ENCODE measurements at places on chromosomes 11 and 22.

- DNase-seq: no peak
Observed at GRCh38 chr11:72591785-72592502, 82.3 kb downstream of the PDE2A start.

DNA sequence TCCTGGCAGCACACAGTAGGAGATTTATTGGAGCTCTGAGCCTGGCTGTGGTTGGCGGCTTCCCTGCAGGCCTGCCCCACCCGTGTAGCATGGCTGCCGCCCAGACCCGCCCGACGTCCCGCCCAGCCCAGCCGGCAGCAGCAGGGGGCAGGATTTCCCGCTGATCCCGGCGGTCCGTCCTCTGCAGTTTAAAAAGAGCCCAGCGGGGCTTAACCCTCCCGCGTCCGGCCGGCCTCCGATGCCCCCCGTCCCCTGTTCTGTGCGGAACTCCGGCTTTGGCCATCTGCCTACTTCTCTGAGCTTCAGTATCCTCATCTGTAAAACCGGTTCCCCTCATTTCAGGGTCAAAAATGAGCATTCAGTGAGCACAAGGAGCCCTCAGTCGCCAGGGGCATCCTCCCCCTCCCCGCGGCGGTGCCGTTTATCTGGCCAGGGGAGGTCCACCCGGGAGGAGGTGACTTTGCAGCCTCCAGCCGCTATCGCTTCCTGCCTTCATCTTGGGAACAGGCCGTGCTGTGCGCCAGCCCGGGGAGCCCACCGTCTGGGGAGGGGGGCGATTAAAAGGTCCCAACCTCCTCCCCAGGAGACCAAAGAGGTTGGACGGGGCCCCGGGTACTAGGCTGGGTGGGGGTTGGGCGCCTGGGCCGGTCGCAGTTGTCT, at the start of gene GAS2L1:
TSS of gene GAS2L1 (plus strand) at position 476 of the 660 bp plus-strand sequence. CDS start 1,456 bp downstream, outside the sequence.
- no peak for DNase-seq

GRCh38 chr22:20218987-20219386, 49.1 kb downstream of the RTN4R start:
- no peak for DNase-seq

DNA sequence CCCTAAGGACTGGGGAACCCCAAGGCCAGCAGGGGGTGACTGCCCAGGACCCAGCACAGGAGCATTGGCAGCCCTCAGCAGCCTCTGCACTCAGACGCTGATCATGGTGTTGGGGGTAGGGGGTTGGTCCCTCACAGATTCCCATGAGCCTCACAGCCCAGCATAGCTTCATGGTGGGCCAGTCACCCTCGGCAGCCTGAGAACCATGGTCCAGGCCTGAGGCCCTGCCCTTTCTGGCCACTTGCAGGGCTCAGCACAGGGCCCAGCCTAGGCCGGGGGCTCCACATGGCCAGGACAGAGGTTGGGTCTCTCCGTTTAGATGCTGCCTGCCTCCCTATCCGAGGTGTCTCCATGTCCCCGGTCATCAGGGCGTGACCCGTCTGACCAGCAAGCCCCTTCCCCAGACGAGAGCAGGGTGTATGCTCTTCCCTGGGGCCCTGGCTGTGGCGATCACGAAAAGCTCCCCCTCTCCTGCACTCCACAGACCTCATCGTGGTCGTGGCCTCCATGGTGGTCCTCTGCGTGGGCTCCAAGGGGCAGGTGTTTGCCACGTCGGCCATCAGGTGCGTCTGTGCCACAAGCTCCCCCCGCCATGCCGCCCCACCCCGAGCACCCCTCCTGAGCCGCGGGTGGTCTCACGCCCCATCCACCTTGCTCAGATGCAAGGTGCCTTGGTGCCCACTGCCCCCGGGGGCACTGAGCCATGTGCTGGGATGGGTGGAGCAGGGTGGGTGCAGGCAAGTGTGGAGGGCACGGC, 126.2 kb downstream of the KCNQ1 start:
- DNase-seq: no peak

- DNase-seq: no peak
Observed at GRCh38 chr11:130388607-130389205, 39.7 kb downstream of the ADAMTS8 start.

GRCh38 chr22:39233710-39234471, 10.9 kb downstream of the PDGFB start:
- DNase-seq: no peak

DNA sequence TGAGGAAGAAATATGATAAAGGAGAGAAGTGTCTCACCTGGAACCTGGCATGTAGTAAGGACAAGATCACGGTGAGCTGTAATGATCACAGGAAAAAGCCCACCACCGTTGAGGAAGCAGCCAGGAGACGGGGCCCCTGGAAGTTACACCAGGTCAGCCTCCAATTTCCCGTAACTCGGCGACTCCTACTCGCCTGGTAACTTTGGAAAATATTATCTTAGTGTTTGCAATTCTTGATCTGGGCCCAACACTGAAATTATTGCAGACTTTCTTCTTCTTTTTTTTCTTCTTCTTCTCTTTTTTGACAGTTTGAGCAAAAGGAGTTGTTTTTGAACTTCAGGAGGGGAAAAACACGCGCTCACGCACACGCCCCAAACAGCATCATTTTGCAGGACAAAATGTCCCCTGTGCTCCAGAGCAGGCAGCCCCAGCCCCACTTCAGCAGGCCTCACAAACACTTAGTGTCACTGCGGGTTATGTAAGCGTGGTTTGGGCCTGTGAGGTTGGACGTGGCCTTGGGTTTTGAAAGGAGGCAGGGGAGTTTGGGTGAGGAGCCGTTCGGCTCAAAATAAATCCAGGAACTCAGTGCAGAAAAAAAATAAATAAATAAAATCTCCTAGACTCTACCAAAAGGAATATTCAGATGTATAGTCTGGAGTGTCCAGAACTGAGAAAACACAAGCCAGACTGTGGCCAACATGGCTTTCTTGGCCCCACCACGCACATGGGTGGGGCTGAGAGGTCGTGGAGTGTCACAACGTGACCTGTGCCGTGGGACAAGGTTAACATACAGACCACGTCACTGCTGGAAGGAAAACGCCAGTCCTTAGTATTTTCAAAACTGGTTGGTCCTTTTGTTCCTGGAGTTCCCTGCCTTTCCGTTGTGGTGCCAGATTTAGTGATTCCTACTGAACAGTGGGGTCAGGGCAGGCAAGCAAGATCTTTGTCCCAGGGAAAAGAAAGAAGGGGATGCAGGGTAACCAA, 26.3 kb upstream of the MN1 start:
- no peak for DNase-seq

DNA sequence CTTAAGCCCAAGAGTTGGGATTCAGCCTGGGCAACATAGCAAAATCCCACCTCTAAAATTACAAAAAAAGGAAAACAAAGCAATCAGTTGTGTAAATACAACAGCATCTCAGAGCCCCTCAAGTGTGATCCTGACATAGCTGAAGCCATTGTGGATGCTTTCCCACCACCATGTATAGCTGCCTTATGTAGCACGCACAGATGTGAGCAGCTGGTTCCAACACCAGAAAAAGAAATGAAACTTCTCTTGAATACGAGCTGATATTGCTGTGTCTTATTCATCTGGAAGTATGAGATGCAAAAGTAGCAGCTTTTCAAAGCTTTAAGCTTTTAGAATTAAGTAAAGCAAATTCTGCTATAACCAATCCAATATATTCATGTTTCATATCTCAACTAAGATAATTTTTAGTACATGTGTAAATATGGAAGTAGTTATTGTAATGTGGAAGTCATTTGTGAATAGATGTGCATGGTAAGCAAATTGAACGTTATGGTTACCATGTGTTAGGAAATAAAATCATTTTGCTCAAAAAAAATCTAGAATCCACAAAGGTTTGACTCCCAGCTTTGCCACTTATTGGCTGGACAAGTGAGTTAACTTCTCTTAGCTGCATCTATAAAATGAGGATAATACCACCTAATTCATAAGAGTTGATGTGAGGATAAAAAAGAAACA, 63.2 kb downstream of the SGSM3 start:
- DNase-seq: no peak

GRCh38 chr11:113977071-113977490, 2.2 kb downstream of the HTR3A start:
- no peak for DNase-seq

DNA sequence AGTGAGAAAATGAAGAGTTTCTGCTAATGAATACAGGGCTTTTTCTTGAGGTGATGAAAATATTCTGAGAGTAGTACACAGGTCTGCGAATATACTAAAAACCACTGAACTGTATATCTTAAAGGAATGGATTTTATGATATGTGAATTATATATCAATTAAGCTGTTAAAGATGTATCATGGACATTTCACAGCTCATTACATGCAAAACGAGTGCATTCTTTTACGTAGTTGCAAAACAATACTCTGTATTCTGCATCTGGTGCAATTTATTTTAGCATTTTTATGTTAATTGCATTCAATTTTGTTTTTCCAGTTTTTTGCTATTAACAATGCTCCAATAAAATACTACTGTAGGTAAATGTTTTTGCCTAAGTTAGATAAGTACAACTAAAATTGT, 411.6 kb downstream of the DYNC2H1 start:
- no peak for DNase-seq

DNA sequence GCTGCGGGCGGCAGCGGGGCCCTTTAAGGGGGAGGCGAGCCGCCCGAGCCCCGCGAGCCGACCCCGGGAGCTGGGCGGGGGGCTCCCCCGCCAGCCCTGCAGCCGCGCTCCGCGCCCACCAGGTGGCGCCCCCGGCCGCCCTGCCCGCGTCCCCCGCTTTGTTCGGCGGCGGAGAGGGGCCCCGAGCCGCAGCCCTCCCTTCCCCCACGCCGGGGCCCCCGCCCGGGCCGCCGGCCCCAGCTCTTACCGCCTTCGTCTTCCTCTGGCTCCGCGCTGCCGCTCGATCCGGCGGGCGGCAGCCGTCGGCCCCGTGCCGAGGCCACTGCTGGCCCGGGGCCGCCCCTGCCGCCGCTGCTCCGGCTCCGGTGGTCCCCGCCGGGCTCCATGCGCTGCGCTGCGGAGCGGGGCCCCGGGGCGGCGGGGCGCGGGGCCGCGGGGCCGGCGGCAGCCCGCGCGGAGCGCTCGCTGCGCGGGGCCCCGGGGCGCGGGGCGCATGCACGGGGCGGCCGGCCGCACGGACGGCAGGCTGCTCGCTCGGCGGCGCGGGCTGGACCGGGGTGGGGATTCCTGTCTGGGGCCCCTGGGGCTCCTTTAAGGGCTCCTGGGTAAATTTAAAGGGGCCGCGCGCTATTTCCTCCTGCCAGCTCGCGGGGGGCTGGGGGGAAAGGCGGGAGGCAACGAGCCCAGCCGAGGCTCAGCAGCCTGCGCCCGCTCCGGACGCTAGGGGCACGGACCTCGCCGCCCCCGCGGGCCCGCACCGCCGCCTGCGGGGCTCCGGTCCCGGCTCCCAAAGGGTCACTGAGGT, at the start of gene ZFTA:
TSS of gene ZFTA (minus strand) at position 539 of the 805 bp plus-strand sequence. CDS start at position 386, 153 bp downstream.
- peak; percentile 64 for DNase-seq

DNA sequence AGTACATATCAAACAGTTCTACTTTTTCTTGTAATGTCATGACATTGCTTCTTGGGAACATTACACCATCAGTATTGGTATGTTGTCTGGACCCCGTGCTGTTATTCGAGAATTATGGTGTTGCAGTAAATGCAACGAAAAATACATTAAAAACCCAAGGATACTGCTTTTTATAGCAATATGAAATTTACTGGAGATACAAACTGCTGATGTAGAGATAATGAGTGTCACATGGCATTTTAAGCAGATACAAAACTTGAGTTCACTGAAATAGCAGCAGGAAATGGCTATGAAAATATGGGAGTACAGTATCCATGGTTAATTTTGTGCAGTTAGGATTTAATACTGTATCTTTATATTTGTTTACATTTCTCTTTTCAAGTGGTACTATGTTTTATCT, 7.4 kb upstream of the CARD16 start:
- DNase-seq: no peak

DNA sequence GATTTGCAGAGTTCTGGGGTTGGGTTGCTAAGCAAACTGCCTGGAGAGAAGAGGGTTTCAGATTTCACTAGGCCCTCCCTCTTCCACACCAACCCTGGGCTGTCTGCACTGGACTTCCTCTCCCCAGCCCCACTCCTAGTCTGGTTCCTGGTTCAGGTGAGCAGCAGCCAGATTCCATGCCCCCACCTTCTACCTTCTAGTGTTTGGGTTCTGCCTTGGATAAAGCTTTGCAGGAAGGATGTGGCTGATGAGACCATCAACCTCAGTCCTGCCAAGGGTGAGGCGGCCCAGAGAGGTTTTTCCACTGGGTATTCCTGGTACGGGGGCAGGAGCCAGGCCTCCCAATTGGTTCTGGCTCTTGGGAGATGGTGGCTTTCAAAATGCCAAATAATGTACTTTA, 68.3 kb downstream of the BCR start:
- no peak for DNase-seq

DNA sequence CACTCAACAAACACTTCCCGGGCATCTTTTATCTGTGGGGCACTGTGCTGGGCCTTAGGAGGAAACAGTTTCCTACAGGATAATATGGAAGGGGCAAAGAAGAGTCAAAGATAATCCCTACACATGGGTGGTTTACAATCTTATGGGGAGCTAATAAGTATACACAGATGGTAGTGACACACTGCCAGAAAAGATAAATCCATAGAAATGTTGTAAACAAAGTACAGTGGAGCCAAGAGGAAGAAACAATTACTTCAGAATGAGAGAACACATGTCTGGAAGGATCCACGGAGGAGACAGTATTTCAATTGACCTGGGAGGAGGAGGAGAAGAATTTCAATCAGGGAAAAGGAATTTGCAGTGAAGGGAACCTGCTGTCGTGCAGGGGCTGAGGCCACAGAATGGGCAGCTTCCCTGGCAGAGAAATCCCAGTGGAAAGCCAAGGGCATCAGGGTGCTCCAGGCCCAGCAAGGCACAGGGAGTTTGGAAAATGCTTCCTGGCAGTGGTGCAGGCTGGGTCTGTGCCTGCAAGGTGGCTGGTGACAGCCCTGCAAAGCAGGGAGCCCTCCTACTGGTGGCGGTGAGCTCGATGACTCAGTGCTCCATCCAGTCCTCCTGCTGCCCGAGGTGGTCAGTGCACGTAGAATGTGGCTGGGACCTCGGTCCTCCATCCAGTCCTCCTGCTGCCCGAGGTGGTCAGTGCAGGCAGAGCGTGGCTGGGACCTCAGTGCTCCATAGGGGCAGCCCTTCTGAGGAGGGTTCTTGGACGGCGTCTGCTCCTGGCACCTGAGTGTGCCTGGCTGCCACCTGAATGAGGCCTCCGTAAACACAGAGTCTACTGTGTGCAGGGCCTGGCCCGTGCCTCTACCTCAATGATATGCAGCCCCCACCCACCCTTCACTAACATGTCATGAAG, 444.3 kb upstream of the B3GAT1 start:
- no peak for DNase-seq

GRCh38 chr11:63603180-63603518, 11.1 kb downstream of the PLAAT3 start:
- DNase-seq: no peak

Measured in activated naive CD4-positive, alpha-beta T cell (primary cell).